ENCODE measurements at places on chromosomes 11 and 22.

GRCh38 chr11:1064167-1064566 is 10.5 kb upstream of the MUC2 start:
- no peak for DNase-seq

GRCh38 chr11:114068327-114068726 is 8.8 kb downstream of the ZBTB16 start:
- no peak for DNase-seq

DNA sequence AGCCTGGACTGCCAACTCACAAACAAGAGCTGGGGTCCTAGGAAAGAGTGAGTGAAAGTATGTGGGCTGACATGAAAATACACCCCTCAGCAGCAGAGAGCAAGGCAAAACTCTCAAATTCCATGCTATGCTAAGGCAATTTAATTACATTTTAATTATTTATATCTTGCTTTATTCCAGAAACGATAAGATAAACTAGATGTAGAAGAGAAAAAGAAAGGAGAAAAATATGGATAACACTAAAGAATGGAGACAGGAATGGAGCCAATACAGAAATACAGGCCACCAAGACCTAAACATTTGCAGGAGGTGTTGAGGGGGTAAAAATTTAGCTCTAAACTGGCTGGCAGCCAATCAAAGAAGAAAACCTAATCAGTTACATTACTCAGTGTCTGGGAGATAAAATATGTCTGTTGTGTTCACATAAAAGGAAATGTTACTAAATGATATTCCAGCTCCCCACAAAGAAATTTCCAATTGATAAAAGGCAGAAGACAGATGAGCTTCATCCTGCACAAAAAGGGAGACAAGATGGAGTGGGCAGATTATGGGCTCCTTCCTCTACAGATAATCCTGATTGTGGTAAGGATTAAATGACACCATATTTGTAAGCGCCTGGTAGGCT is 223.5 kb upstream of the BLID start:
- DNase-seq = no peak

- DNase-seq = no peak
Observed at GRCh38 chr22:40392618-40393017, 22.2 kb downstream of the SGSM3 start.

DNA sequence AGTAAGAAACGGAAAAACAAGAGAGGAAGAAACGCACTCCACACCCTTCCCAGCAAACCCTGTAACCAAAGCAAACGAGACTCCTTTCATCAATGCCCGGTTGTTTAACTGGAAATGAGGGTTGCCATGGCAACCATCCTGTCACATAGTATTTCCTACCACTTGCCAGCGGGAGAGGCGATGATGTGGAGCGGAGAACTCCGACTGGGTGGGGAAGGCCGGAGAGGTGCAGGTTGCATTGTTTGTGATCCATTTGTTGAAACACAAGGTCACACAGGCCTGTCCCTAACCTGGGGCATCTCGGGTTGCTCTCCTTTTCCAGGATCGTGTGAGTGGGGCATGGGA is 609.9 kb downstream of the BUD13 start:
- no peak for DNase-seq

DNA sequence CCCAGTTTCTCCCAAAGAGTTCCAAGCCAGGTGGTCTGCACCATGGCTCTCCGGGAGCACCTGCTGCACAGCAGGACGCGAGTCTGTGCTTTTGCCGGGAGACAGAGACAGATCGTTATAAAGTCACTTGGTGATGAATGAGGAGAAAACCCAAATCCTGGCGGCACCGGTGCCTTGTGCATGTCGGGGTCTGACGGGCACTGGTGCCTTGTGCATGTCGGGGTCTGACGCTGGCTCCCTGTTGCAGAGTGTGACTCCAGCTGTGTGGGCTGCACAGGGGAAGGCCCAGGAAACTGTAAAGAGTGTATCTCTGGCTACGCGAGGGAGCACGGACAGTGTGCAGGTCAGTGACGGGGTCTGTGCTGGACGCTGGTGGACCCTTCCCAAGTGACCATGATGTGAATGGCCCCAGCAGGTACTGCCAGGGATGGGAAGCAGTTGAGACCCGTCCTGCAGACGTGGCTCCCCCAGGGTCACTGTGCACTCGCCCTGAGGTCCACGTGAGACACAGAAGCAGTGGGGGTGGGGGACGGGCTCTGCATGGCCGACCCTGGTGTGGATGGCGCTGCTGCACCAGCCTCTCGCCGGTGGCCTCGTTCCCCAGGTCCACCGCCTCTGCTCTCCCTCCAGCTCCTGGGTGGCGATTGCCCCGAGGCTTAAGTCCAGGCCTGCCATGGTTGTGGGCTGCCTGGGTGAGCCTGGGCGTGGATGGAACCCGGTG is 5.8 kb downstream of the CRELD2 start:
- no peak for DNase-seq

DNA sequence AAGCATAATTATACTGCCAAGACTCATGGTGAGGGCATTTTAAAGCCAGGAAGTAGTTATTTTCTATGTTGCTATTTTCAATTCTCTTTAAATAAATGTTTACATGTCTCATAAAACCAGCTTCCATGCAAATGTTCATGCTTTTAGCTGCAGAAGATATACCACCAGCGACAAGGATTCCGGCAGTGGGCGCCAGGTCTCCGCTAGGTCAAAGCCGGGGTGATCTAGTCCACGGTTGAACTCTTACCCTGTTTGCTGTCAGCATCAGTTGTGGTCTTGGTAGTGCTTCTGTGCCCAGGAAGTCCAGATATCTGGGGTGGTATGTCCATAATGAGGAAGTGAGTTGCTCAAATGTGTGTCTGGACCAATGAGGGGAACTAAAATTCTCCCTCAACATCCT is 265.7 kb downstream of the BRD1 start:
- no peak for DNase-seq

DNA sequence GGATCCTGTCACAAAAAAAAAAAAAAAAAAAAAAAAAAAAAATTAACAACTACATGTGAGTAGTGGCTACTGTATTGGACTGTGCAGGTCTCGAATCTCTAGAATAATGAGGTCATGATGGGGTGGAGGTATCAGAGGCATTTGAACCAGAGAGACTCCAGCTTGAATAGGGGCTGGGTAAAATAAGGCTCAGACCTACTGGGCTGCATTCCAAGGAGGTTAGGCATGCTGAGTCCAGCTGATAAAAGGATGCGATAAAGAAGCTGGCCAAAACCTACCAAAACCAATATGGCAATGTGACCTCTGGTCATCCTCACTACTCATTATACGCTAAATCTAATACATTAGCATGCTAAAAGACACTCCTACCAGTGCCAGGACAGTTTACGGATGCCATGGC is 5.9 kb upstream of the PACSIN3 start:
- no peak for DNase-seq

DNA sequence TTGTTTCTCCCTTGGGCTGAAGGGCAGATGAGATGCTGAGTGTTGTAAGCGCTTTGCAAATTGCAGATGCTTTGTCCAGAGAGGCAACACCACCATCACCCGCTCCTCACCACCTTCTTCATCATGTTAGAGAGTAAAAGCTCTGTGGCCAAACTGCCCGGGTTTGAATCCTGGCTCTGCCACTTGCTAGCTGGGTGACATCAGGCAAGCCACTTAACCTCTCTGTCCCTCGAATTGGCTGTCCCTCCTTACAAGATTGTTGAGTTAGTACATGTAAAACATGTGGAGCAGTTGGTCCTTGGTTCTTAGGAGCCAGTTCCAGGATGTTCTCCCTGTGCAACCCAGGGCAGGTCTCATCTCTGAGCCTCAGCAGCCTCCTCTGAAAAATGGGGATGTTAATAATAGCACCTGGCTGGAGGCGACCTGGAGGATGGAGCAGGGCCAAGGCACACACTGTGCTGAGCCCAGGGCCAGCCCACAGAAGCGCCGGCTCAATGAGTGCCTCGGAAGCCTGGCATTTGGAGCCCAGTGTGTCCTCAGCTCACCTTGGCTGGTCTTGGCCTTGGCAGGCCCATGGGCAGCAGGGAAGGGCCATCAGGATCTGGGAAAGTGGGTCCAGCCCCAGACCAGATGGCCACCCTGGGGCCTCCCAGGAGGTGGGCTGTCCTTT is 10.5 kb downstream of the C11orf86 start:
- no peak for DNase-seq

GRCh38 chr11:593347-593746 is 17.1 kb downstream of the PHRF1 start:
- no peak for DNase-seq

GRCh38 chr11:33608386-33608785 is 92.2 kb downstream of the C11orf91 start:
- no peak for DNase-seq

GRCh38 chr11:33182246-33182878 is 21.1 kb upstream of the CSTF3 start:
- DNase-seq = no peak

GRCh38 chr11:122105044-122105758 is 10.8 kb downstream of the BLID start:
- DNase-seq = no peak

- DNase-seq = no peak
Observed at GRCh38 chr11:111177037-111177871, 68.3 kb upstream of the POU2AF2 start.

DNA sequence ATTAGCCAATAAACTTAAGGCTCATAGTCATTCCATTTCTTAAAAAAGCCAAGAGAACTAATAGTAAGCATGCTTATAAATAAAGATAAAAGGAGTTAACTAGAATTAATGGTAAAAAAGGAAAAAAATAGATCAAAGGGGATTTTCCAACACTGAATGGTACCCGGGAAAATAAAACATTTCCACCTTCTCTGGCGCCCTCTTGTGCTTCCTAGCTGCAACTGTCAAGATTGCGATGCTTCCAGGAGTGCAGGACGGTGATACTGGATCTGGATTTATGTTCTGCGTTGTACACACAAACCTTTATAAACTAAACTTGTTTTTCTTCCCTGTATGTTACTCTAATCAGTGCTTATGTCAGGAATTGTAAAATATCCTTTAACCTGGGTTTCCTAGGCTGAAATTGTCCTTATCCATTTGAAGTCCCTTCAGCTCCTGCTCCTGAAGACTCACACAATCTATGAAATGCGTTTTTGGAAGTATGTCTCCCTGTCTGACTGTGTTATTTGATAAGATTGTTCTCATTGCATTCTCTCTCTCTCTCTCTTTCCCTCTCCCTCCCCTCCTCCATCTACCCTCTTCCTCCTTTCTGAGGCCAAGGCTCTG is 9.6 kb upstream of the HTATIP2 start:
- no peak for DNase-seq

GRCh38 chr11:131710511-131710910 is 340.1 kb downstream of the NTM start:
- no peak for DNase-seq

- DNase-seq = no peak
Observed at GRCh38 chr22:19864538-19865106, 9.9 kb upstream of the GNB1L start.

DNA sequence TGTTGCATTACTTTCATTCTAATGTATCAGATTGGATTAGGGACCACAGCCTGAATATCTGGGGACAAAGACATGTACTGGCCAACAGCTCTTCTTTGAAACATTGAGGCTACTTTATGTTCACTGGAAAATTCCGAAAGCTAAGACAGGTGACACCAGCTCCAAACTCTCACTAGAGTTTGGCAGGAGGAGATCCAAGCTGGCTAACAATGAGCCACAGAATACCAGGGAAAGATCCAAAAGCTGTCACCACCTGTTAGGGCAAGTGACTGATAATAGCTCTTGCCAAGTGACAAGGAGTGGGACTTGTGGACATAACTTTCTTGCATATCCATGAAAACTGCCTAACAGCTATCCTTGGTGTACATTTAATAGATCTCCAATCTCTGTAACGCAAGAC is 333.3 kb downstream of the TTC28 start:
- DNase-seq = no peak

DNA sequence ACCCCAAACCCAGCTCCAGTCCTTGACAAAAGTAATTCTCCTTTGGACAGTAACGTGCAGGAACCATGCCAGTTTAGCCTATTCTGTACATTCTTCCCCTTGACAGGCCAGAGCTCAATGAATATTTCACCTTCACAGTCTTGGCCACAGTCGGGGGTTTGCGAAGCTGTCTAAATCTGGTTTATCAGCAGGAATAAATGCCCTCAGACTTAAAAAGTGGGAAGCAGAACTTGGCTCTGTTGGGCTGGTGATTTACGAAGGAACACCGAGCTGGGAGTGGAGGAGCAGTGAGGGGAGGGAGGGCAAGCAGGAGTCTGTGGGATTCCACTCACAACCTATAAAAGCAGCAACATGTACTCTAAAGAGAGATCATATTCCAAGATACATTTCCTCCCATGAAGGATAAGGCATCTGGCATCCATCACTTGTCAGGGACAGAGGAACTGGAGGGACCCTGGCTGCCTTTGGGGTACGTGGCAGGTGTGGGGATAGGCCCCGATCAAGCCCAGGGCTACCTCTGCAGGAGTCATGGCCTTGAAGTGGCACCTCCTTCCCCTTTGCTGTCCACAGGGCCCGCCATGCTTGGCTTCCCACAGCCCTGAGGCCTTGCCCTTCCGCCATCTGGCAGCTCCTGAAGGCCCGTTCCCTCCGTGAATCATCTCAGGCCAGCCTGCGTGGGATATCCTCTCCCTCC is 154.3 kb downstream of the ADAMTS15 start:
- no peak for DNase-seq

DNA sequence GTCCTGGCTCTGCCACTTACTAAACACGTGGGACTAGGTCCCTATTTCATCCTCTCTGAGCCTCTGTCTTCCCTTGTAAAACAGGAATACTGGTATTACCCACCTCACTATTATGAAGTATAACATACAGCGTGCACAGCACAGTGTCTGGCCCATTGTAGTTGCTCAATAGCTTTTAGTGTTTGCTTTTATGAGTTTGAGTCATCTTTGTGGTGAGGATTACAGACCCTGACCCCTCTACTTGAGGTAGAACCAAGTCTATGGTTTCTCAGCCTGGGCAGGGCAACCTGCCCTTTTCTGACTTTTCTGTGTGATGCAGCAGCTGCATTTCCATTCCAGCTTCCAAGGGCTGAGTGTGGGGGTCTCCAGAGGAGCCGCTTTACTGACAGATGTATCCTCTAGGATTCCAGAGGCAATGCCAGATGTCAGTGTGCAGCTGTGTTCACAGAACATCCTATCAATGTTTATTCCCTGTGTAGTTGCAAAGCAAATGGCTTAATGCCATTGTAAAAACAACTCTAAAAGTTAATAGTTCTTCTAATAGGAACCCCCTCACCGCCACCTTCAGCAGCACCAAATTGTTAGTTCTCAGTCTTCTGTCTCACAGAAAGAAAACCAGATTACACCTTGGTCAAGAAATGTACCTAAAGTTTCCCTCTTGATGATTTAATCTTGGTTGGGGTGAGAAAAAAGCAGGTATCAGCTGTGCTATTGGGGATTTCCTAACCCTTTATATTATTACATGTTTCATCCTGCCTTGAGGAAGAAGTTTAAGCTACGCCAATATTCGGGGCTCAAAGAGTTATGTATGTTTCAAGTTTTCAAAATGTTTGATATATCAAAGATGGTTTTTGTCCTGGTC is 16.8 kb downstream of the PRR5L start:
- no peak for DNase-seq

DNA sequence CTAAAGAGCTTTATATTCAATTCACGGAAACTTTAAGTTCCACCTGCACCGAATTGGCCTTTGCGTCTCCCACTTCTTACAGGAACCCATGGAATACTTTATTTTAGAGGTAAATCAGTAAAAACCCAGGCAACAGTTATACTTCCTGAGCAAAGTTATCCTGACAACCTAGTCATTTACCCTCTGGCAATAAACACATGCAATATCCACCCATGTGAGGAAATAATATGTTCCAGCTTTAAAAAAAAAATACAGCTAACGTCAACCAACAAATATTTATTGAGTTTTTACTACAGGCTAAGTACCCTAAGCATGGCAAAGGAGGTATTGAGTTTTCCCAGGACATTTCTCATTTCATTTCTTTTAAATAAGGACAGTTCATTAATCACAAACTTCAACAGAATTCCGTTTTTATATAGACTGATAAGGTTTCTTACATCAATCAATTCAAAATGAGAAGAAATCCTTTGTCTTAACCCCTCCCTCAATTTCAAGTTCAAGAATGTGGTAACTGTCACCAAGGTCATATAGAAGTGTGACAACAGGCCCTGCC is 38.3 kb upstream of the CCDC34 start:
- no peak for DNase-seq
